ENCODE measurements at places on chromosomes 5 and 9.

DNA sequence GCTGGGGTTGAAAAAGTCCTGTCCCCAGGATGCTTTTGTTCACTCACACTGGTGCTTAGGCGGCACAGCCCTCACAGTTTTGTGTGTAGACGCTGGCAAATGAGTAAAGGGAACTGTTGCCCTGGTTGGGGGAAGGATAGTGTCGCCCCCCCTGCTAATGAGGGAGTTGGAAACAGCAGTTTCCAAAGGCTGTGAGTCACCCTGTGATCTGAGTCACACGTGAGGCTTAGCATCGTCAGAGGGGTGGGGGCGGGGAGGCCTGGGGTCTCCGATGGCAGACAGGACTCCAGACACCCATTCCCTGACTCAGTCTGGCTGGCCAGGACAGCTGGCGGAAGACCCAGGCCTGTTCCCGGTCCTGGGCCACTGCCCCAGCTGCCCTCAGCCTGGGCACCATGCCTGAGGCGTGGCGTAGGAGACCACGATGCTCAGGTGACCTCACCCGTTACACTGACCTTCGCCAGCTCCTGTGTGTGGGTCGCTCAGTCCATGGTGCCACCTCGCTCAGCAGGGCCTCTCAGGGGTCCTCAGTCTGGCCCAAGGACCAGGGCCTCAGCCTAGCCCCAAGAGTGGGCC, 2.9 kb downstream of the DNAJB5 start:
- peak; percentile 47 for DNase-seq

DNA sequence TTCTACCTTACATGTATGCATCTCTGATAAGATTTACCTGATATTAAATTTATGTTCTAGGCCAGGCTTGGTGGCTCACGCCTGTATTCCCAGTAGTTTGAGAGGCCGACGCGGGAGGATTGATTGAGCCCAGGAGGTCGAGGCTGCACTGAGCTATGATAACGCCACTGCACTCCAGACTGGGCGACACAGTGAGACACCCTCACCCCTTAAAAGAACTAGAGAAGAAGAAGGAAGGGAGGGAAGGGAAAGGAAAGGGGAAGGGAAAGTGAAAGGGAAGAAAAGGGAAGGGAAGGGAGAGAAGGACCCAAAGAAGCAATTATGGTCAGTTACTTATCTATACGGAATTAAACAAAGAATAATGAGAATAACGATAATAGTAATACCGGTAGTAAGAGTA, 1.2 kb upstream of the RFK start:
- no peak for DNase-seq

DNA sequence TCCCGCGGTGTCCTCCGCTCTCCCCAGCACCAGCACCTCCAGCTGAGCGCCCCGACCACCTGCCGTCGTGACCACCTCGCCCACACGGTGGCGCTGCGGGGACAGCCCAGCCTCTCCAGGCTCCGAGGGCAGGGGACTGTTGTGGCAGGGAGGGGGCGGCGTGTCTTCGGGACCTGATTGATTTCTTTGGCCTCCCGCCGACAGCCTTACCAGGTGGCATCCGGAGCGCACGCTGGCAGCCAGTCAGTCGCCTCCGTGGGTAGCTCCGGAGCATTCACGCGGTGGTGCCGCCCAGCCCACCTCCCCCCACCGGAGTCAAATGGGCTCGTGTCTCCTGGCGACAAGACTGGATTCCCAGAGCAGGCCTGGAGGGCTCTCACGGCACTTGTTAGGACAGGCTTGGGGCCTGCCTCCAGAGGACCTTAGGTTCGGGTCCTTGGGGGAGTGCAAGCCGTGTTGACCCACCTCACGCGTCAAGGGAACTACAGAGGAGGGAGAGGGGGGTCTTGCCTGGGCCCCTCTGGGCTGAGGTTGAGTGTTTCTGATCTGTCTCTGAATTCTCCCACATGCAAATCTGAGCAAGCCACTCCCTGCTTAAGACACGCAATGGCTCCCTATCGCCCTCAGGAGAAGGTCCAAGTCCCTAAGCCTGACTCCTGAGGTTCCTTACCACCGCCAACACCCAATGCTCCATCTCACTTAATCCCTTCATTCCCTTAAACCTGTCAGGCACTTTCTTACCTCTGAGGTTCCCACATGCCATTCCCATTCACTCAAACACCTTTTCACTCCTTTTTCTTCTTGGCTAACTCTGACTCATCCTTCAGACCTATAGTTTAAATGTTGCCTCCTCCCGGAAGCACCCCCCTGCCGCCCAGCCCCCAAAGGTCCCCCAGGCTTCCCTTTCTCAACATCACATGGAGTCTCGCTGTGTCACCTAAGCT, 51.2 kb upstream of the GGTA1 start:
- peak; percentile 52 for DNase-seq

DNA sequence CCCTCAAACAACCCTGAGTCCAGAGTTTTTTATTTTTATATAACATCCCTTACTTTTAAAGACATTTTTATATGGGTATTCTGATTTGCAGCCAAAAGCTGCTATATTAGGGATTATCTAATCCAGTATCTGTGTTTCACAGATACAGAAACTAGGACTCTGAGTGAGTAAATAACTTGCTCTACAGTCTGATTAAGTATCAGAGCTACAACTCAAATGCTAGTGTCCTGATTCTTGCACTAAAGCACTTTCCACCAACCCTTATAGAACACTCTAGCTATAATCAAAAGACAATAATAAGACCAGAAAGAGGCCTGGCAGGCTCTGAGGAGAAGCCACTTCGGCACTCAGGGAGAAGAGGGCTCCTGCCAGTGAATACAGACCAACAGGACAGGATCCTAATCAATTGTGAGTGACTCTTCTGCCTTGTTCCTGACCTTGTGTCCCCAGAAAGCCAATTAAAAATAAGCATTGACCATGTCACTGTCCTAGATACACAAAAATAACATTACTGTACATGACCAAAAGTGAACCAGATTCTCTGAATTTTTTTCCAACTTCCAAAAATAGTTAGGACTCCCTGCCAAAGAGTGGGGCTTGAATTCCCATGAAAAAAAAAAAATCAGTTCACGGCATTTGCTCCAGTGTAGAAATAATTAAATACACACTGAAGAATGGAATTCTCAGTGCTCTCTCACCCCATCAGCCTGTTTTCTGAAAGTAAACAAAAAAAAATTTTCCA, 63.6 kb upstream of the MAP3K1 start:
- DNase-seq, result no peak

DNA sequence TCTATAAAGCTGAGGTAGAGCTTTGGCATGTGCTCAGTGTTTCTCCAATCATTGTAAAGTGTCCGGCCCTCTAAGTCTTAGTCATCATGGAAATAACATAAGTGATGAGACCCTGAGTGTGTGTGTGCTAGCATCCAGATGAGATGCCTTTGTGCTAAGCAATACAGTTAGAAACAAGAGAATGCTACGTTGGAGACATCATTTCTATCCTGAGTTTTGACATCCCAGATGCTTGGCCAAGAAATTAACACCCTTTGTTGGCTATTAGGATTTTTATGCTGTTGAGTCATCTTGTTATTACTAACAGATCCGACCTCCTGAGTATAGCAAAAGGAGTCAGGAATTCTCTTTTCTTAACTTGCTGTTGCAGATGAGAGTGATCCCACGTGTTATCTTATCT, 508.0 kb downstream of the GADD45G start:
- no peak for DNase-seq

- DNase-seq, result no peak
Measured at GRCh38 chr9:90950600-90950999, 149.0 kb downstream of the SYK start.

GRCh38 chr9:104905931-104906330, 22.0 kb downstream of the ABCA1 start:
- DNase-seq, result no peak

DNA sequence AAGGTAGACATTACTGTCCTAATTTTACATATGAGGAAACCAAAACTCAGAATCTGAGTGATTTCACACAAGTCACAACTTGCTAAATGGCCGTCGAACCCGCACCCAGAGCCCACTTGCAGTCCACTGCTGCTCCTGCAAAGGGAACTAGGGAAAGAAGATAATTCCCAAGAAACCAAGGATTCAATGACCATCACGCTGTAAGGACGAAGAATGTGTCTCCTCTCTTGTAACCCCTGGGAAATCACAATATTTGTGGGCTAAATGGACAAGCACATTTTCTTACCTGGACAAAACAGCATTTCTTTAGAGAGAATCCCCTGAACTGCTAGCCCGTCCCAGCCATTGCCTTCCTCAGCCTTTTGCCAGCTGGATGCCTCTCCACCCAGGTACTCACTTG, 2.4 kb downstream of the RPS14 start:
- no peak for DNase-seq

- DNase-seq, result no peak
Measured at GRCh38 chr5:62600560-62601252, 22.1 kb downstream of the LRRC70 start.

- no peak for DNase-seq
Measured at GRCh38 chr5:63451188-63451587, 511.1 kb downstream of the HTR1A start.

- no peak for DNase-seq
Measured at GRCh38 chr9:88781628-88782391, 209.5 kb upstream of the S1PR3 start.

GRCh38 chr9:130226112-130226511, 39.4 kb upstream of the HMCN2 start:
- no peak for DNase-seq

GRCh38 chr5:75052192-75053053, at the start of gene GCNT4:
GCNT4 (minus strand) TSS chr5:75052558; CDS start chr5:75030037, 22,521 bp downstream.
- DNase-seq, result peak; percentile 30

GRCh38 chr9:17521100-17521855, 57.6 kb upstream of the SH3GL2 start:
- DNase-seq, result no peak

GRCh38 chr5:145629047-145629446, 206.1 kb downstream of the PRELID2 start:
- no peak for DNase-seq

DNA sequence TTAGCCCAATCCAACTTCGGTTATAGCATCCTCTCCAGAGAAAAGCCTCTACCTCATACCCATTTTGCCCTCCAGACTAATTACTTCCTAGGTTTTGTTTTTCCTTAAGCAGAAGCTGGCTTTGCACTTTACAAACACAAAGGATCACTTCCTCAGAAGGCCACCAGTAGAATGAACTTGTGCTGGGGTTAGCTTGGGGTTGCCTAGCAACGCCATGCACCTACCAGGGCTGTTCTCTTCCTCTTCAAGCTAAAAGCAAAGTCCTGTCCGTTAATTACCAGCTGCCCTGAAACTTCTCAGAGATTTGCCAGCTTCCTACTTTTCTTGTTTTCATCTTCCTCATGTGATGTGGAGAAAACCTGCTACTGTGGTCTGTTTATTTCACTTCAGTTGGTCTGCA, 132.0 kb upstream of the WWC1 start:
- no peak for DNase-seq

- DNase-seq, result no peak
Measured at GRCh38 chr5:163350083-163350482, 87.3 kb upstream of the CCNG1 start.

- DNase-seq, result no peak
Measured at GRCh38 chr5:63794296-63794695, 167.9 kb downstream of the HTR1A start.

- DNase-seq, result no peak
Measured at GRCh38 chr5:11494340-11494739, 409.9 kb downstream of the CTNND2 start.
